ENCODE measurements at places on chromosomes 1 and 21. TPM values are rescaled to one million over a fixed set of nuclear protein-coding genes. Genes with fewer than 3 reads are reported as not detected.

DNA sequence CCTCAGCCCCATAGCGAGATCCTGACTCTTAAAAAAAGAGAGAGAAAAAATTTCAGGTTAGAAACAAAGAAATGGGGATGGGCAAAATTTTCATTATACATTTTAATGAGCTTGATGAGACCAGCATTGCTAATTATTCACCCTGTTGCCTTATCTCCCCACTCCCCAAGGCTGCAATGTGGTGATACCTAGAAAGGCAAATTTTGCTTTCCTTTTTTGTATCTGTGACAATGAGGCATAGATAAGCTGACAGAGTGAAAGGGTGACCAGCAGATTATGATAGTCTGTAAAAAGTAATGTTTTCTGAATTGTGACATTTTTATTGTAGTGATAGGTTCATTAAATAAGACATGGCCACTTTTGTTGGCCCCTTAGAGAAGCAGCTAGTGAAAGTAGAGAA is 12.9 kb downstream of the SRRM1 start:
- peaks cover 3% of the 10 kb centered on the region for H3K4me1 ChIP-seq
- H3K4me3 ChIP-seq, result no peak overlapping the region
- peaks cover 76% of the 10 kb centered on the region for H3K36me3 ChIP-seq
- no peak for DNase-seq
- H3K27me3 ChIP-seq, result no peaks in the 10 kb centered on the region

GRCh38 chr1:112614460-112615065 is 4.4 kb downstream of the ST7L start:
- DNase-seq, result peak; percentile 14
- no peak overlapping the region for H3K27ac ChIP-seq
- no peak overlapping the region for H3K4me3 ChIP-seq
- H3K27me3 ChIP-seq, result no peaks in the 10 kb centered on the region

DNA sequence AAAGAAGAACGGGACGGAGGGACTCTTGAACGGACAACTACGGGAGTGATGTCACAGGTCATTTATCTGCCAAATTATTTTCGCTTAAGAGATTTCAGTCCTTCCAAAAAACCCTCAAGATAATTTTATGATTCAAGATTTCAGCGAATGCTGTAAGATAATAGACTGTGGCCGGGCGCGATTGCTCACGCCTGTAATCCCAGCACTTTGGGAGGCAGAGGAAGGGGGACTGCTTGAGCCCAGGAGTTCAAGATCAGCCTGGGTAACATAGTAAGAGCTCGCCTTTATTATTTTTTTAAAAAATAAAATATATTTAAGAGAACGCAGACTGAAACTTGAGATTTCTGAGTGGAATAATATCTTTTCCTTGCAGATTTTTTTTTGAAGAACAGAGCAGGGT is 609 bp downstream of the RWDD2B start:
- H3K27ac ChIP-seq, result no peak overlapping the region
- peak; percentile 13 for DNase-seq
- H3K4me1 ChIP-seq, result no peaks in the 10 kb centered on the region
- H3K4me3 ChIP-seq, result peak overlapping the region; percentile 86

- no peaks in the 10 kb centered on the region for H3K36me3 ChIP-seq
- H3K4me1 ChIP-seq, result no peaks in the 10 kb centered on the region
- H3K27me3 ChIP-seq, result no peaks in the 10 kb centered on the region
- no peak overlapping the region for H3K27ac ChIP-seq
- H3K4me3 ChIP-seq, result no peak overlapping the region
Measured at GRCh38 chr1:158527190-158527815, 26.9 kb downstream of the OR6Y1 start.

- no peaks in the 10 kb centered on the region for H3K36me3 ChIP-seq
- DNase-seq, result no peak
- no peak overlapping the region for H3K4me3 ChIP-seq
- no peaks in the 10 kb centered on the region for H3K27me3 ChIP-seq
- no peaks in the 10 kb centered on the region for H3K4me1 ChIP-seq
- H3K27ac ChIP-seq, result no peak overlapping the region
Measured at GRCh38 chr1:156993426-156994147, 52.0 kb downstream of the ARHGEF11 start.

GRCh38 chr1:206674745-206675175 is 9.9 kb upstream of the MAPKAPK2 start:
- H3K27ac ChIP-seq, result peak overlapping the region; percentile 66
- DNase-seq, result no peak
- no peaks in the 10 kb centered on the region for H3K27me3 ChIP-seq
- H3K4me3 ChIP-seq, result no peak overlapping the region

- peaks cover 3% of the 10 kb centered on the region for H3K4me1 ChIP-seq
- DNase-seq, result no peak
- H3K4me3 ChIP-seq, result no peak overlapping the region
- H3K27ac ChIP-seq, result no peak overlapping the region
- no peaks in the 10 kb centered on the region for H3K36me3 ChIP-seq
Measured at GRCh38 chr1:175317779-175318178, 125.2 kb upstream of the KIAA0040 start.

GRCh38 chr1:154547105-154547732 is 11.2 kb downstream of the UBE2Q1 start:
- H3K27me3 ChIP-seq, result no peaks in the 10 kb centered on the region
- peaks cover 33% of the 10 kb centered on the region for H3K36me3 ChIP-seq
- no peak for DNase-seq
- H3K4me1 ChIP-seq, result peaks cover 5% of the 10 kb centered on the region
- no peak overlapping the region for H3K4me3 ChIP-seq
- H3K27ac ChIP-seq, result peak overlapping the region; percentile 36

- no peaks in the 10 kb centered on the region for H3K27me3 ChIP-seq
- no peaks in the 10 kb centered on the region for H3K36me3 ChIP-seq
- no peaks in the 10 kb centered on the region for H3K4me1 ChIP-seq
- no peak for DNase-seq
- H3K4me3 ChIP-seq, result no peak overlapping the region
Measured at GRCh38 chr1:214420341-214420740, 131.1 kb downstream of the PTPN14 start.

- H3K4me3 ChIP-seq, result no peak overlapping the region
- H3K36me3 ChIP-seq, result no peaks in the 10 kb centered on the region
- DNase-seq, result no peak
- peaks cover 2% of the 10 kb centered on the region for H3K4me1 ChIP-seq
- H3K27me3 ChIP-seq, result no peaks in the 10 kb centered on the region
Measured at GRCh38 chr1:28058168-28058567, 30.2 kb downstream of the EYA3 start.

DNA sequence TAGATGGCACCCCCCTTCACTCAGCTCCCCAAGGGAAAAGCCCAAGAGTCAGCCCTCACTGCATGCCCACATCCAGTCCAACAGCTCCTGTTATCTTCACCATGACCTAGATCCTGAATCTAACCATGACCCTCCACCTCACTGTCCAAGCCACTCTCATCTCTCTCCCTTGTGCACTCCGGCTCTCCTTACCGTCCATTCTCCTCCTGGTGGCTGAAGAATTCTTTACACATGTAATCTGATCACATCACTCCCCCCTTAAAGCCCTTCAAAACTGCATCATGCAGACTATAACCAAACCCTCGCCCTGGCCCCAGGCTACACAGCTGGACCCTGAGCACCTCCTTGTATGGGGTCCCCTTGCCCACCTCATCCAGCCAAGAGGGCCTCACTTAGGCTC is 14.0 kb upstream of the PAQR7 start:
- no peak for DNase-seq
- H3K27ac ChIP-seq, result no peak overlapping the region
- peaks cover 7% of the 10 kb centered on the region for H3K4me1 ChIP-seq

DNA sequence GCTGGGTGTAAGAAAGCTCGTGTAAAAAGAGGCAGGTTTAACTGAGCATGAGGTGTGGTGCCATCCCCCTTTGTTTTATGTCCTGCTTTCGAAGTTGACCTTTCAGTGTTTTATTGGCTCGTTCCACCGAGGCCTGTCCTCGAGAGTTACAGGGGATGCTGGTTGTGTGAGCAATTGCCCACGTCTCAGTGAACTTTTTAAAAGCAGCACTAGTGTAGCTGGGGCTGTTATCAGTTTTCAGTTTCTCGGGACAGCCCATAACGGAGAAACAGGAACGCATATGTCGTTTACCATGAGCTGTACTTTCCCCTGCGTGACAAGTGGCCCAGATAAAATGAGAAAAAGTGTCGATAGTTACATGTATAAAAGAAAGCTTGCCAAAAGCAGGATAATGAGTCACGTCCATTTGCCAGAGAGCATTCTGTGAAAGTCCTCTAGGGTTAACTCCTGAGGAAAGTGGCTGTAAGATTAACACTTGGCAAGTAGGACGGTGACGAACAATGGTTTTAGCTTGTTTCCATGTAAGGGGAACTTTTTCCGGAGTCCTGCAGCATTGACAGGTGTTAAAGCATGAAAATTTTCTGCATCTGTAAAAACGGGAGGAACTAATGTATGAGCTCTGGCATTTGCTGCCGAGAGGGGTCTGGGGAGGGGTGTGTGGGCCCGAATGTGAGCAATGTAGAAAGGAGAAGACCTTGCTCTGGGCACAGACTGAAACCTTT is 7.8 kb upstream of the LRRC47 start:
- no peaks in the 10 kb centered on the region for H3K36me3 ChIP-seq
- H3K27me3 ChIP-seq, result no peaks in the 10 kb centered on the region
- DNase-seq, result peak; percentile 16
- no peak overlapping the region for H3K27ac ChIP-seq

DNA sequence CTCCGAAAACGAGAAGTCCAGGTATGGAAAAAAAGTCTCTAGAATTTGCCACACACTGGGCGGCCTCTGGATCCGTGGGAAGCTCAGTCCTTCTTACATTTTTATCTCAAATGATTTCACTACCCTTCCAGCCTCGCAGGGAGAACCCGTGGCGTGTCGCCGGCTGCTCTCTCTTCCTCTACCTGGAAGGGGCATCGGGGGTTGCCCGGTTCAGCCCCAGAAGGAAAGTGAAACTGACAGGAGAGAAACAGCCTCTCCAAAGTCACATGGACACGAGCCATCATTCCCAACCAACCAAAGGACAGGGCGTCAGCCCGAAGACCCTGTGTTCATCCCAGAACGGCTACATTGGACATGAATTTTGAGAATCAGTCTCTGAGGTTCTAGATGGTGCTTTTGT is 182.5 kb downstream of the ADSS2 start:
- no peaks in the 10 kb centered on the region for H3K36me3 ChIP-seq
- no peaks in the 10 kb centered on the region for H3K27me3 ChIP-seq
- no peak for DNase-seq

DNA sequence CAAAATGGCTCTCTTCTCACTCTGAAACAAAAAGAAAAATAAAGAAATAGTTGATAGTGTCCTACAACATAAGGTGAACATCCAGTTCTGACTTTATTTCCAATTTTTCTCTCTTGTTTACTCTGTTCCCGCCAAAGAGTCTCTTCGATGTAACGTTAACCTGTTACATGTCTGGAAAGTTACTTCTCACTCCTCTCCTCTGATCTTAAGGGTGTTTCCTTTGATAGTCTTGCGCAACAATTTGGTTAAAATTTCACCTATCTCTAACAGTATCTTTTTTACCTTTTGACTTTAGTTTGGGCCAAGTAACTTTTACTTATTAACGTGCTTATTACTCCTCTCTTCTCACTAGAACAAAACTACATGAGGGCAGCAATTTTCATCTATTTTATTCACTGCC is 1450.2 kb downstream of the BRINP3 start:
- H3K4me3 ChIP-seq, result no peak overlapping the region
- H3K36me3 ChIP-seq, result no peaks in the 10 kb centered on the region
- H3K27me3 ChIP-seq, result no peaks in the 10 kb centered on the region
- no peaks in the 10 kb centered on the region for H3K4me1 ChIP-seq
- H3K27ac ChIP-seq, result no peak overlapping the region

DNA sequence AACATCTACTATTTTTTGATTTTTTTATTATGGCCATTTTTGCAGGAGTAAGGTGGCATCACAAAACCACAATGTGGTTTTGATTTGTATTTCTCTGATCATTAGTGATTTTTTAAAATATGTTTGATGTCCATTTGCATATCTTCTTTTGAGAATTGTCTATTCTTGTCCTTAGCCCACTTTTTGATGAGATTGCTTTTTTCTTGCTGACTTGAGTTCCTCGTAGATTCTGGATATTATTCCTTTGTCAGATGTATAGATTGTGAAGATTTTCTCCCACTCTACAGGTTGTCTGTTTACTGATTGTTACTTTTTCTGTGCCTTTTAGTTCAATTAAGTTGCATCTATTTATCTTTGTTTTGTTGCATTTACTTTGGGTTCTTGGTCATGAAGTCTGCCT is 375.7 kb downstream of the ST6GALNAC3 start:
- no peak for DNase-seq
- H3K36me3 ChIP-seq, result no peaks in the 10 kb centered on the region

- H3K27ac ChIP-seq, result no peak overlapping the region
- H3K36me3 ChIP-seq, result no peaks in the 10 kb centered on the region
- H3K4me1 ChIP-seq, result no peaks in the 10 kb centered on the region
- DNase-seq, result no peak
- H3K4me3 ChIP-seq, result no peak overlapping the region
- peaks cover 58% of the 10 kb centered on the region for H3K27me3 ChIP-seq
Measured at GRCh38 chr1:46485564-46486431, 3.8 kb upstream of the DMBX1 start.

GRCh38 chr1:114062477-114063099 is 83.3 kb downstream of the OLFML3 start:
- no peak overlapping the region for H3K4me3 ChIP-seq
- H3K27ac ChIP-seq, result no peak overlapping the region
- H3K4me1 ChIP-seq, result no peaks in the 10 kb centered on the region
- DNase-seq, result no peak

- no peak for DNase-seq
- no peak overlapping the region for H3K4me3 ChIP-seq
- H3K27me3 ChIP-seq, result no peaks in the 10 kb centered on the region
- no peaks in the 10 kb centered on the region for H3K36me3 ChIP-seq
Measured at GRCh38 chr1:205224736-205225135, 3.0 kb upstream of the TMCC2 start.

DNA sequence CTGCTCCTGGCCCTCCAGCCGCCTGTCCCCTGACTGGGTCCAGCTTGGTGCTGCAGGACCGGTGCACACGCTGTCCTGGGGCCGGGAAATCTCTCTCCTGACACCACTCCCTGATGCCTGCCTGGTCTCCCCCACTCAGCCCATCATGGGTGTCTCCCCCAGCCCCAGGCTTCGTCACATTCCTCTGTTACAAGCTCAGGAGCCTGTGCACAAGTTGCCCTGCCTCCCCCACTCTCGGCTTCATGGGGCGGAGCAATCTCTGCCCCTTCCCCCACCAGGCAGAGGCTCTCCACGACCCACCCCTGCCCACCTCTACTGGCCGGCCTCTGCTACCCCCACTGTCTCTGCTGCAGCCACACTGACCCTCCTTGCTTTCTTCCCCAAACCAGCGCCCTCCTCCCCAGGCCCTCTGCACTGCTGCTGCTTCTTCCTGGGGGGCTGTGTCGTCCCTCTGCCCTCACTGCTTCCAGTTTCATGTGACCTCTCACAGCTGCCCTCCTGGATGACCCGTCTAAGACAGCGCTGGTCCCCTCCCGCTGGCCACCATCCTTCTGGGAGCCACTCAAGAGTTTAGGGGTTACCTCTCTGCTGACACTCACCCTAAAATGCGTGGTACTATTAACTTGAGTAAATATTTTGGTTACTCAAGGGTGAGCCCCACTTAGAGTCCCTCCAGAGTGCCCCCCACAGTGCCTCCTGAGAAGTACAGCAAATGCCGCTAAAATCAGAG is 5.7 kb upstream of the RIPK4 start:
- H3K27me3 ChIP-seq, result peaks cover 11% of the 10 kb centered on the region
- peak; percentile 83 for DNase-seq
- no peaks in the 10 kb centered on the region for H3K4me1 ChIP-seq

GRCh38 chr1:46184920-46185658 is 8.8 kb upstream of the P3R3URF start:
- H3K4me1 ChIP-seq, result peaks cover 42% of the 10 kb centered on the region
- no peaks in the 10 kb centered on the region for H3K27me3 ChIP-seq
- DNase-seq, result no peak
- H3K27ac ChIP-seq, result peak overlapping the region; percentile 94

The TRNAU1AP gene
- polyA plus RNA-seq, result 27.7 TPM

The RBP7 gene
- polyA plus RNA-seq, result 49.3 TPM

The AZIN2 gene
- polyA plus RNA-seq, result 7.5 TPM

The ELAPOR1 gene
- polyA plus RNA-seq, result 0.28 TPM

The HORMAD1 gene
- not detected for polyA plus RNA-seq

The GSTM2 gene
- 116 TPM for polyA plus RNA-seq

The IRF6 gene
- 24.0 TPM for polyA plus RNA-seq
